ENCODE measurements at places on chromosomes 11 and 22.

GRCh38 chr11:32402836-32403235 is 32.5 kb downstream of the WT1 start:
- DNase-seq, result no peak

GRCh38 chr22:42414565-42415303 is 17.5 kb downstream of the NFAM1 start:
- peak; percentile 63 for DNase-seq

DNA sequence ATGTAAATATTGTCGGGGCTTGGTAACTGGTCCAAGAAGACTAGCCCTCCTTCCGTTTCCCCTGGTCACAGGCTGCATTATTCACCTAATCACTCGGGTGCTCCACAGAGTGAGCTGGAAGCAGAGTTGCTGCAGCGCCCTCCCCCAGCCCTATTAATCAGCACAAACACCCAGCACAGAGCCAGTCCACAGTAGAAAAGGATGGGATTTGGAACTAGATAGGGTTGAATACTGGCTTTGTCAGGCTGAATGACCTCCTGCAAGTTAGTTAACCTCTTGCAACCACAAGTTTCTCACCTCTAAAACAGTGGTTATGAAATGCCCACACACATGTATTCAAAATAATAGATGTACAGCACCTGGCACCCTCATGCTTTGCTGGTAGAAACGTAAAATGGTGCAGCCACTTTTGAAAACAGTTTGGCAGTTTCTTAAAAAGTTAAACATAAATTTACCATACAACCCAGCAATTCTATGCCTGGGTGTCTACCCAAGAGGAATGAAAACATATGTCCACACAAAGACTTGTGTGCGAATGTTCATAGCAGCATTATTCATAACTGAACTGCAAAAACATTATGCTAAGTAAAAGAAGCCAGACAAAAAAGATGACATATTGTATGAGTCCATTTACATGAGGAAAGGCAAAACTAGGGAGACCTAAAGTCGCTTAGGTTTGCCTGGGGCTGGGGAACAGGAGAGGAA is 31.7 kb upstream of the APLP2 start:
- DNase-seq, result no peak

DNA sequence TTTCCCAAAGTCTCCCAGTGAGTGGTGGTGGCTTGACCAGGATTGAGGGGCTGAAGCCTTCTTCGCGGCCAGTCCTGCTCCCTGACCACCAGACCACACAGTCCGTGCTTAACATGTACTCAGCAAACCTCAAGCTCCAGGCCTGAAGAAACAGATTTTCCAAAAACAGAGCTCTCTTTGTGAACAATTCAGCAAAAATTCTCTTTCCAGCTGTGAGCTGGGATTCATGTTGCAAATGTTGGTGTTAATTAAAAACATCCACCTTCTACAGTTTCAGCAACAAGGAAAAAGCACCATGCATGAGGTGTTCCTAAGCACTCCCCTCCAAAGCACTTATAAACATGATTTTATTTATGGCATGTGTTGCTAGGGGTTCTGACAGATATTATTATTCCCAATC is 129.5 kb downstream of the ETS1 start:
- no peak for DNase-seq

- no peak for DNase-seq
Observed at GRCh38 chr22:46025973-46026898, 49.3 kb upstream of the WNT7B start.

DNA sequence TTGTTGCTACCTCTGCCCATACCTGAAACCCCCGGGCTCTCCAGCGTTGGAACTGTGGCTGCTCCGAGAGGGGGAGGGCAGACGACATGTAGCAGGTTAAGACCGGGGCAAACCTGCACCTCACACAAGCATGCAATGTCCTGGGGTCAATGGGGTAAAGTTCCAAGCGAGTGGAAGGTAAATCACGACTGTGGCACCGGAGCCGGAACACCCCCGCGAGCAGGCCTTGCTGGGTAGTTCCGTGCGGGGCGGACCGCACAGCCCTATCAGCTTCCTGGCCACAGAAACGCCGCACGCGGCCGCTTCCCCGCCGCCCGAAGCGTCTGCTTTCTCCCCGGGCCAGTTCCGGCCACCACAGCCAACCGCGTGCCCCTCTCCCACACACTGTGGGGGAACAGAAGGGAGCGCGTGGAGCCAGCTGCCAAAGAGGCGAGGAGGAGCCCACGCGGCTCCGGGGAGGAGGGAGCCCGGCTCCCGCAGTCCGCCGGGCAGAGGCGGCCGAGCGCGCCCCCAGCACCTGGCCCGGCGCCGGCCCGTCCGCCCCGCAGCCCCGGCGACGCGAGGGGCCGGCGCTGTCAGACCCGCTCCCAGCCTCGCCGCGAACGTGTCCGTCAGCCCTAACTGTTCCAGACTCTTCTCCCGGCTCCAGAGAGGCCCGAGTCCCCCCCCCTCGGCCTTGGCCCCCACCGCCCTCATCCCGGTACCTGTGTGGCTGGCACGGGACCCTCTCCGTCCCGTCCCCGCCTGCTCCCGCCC is 1.6 kb downstream of the SPTBN2 start:
- peak; percentile 35 for DNase-seq

GRCh38 chr11:6566704-6567370 is 36.6 kb downstream of the RRP8 start:
- no peak for DNase-seq

- peak; percentile 55 for DNase-seq
Observed at GRCh38 chr11:32026766-32027165, 64.1 kb upstream of the RCN1 start.

DNA sequence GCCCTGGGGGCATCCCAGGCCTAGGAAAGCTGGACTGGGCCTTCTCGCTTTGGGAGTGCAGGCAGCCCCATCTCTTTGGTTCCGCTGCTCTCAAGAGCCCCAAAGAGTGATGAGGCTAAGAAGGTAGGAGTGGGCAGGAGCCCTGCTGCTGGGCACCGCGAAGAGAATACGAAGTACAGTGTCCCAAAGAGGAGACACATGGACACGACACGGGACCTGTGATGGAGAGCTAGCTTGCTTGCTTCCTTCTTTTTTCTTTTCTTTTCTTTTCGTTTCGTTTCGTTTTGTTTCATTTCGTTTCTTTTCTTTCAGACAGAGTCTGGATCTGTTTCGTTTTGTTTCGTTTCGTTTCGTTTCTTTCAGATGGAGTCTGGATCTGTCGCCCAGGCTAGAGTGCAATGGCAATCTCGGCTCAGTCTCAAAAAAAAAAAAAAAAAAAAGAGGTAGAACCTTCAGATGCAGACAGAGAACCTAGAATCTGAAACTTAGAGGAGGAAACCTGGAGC is 10.6 kb downstream of the MGAT3 start:
- peak; percentile 39 for DNase-seq

- DNase-seq, result peak; percentile 42
Observed at GRCh38 chr11:34416766-34417165, 22.0 kb upstream of the CAT start.

- no peak for DNase-seq
Observed at GRCh38 chr22:24153959-24154358, 27.3 kb upstream of the SUSD2 start.

DNA sequence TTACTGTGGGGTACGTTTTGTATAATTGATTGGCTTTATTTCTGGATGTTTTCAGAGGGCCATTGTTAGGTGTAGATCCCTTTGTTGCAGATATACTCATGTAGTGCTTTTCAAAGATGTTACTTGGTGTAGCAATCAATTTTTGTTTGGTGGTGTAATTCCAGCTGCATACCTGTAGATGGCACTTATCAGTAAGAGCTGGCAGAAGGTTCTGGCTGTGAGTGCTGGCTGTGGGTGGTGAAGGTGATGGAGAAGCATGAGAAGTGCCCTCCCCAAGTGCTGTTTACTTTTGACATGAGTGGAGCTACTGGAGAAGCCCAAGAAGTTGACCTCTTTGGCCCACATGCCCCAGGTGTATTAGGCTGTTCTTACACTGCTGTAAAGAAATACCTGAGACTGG is 1074.9 kb downstream of the FAM181B start:
- peak; percentile 17 for DNase-seq

- DNase-seq, result no peak
Observed at GRCh38 chr11:126190792-126191191, 20.7 kb downstream of the RPUSD4 start.

DNA sequence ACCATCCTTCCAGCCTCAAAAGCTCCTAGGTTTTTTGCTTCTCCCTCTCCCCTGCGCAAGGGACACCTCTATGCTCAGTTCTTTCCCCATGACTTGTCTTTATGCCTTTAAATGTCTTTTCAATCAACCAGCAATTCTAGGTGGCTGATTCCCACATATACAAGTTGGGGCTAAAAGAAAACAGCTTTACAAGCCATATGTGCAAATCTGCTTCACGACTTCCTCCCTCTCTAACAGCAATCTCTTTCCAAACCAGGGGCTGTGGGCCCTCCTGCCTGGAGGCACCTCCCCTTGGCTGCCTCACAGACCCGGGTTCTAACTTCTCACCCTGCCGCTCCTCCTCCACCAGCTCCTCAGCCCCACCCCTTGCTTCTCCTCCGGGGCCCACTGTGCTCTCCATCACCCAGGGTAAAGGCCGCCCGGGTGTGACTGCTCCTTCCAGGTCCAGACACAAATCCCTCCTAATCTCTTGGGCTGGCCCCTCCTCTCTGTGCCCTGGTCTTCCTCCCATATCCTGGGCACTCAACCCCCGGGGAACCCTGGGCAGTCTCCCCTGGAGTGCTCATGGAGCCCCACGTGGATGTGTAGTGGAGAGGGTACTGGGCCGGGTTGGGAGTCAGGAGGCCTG is 14.1 kb downstream of the TMPRSS13 start:
- no peak for DNase-seq

DNA sequence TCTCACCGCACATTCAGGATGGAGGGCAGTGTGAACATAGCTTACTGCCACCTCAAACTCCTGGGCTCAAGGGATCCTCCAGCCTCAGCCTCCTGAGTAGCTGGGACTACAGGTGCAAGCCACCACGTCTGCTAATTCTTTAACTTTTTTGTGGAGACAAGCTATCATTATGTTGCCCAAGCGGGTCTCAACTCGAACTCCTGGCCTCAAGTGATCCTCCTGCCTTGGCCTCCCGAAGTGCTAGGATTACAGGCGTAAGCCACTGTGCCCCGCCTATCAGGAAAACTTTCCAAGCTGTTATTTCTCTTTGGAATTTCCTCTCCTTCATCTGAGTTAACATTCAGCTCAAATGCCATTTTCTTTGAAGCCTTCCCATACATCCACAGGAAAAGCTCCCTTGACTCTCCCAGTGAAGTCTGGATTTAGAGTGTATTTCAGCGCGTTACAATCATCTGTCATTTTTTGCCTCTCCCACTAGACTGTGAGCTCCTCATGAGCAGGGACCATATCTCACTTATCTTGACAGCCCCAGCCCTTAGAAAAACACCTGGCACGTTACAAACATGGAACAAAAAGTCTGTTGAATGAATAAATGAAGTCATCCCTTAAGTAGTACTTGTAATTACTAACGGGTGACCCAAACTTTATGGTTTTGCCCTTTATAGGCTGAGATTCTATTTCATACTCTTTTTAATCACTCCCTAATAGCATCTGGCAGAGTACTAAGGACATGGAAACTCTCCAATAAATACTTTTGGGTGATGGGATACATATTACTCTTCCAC is 2.2 kb downstream of the MRTFA start:
- DNase-seq, result no peak

- DNase-seq, result no peak
Observed at GRCh38 chr11:2308713-2309112, 6.9 kb downstream of the TSPAN32 start.

DNA sequence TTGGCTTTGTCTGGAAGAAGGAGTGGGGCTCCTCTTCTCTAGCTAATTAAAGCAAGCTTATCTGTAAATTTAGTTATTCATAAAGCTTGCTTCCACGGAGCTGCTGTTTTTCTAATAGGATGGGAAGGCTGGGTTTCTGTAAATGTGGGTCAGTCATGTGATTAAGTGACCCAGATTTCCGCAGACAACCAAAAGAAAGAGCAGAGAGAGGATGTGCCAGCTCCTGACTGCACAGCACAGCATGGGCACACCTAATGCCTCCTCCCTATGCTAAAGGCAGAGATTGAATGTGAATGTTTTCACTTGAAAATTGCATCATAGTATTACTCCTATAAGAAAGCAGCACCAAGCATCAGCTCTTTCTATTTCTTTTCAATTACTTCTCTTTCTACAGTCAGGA is 160.2 kb downstream of the FAT3 start:
- DNase-seq, result no peak

GRCh38 chr11:66264383-66264782 is 4.1 kb upstream of the RAB1B start:
- DNase-seq, result no peak

DNA sequence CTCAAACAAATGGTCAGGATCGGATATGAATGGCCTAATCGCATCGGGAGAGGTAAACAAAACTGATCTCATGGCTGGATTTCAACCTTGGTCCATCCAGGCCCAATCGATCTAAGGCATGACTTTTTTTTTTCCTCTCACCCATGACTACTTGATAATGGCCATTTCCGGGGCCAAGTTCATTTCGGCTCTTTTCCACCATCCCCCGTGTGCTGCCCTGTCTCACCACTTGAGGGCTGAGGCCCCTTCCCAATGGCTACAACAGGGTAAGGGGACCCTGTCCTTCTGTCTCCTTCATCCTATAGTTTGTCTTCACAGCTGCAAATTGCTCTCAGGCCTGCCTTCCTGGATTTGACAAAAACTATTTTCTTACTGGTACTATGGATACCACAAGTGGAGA is 26.7 kb downstream of the GRAP2 start:
- no peak for DNase-seq

DNA sequence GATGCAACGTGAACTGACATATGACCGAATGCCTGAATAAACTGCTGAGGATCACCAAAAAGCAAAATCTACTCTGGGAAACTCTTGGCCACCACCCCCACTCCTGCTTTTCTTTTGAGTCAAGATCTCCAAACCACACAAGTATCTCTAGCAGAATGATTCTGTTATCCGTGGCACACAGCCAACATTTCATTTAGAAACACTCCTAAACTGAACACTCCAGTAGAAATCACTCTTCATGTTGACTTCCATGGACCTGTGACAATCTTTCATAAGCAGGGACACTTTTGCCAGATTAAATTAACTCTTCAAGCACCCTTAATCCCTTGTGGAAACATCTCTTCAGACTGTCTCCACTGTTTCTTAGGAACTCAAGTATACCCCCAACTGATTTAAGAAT is 44.4 kb downstream of the VSIG10L2 start:
- no peak for DNase-seq

GRCh38 chr11:78313181-78313795 is 104.3 kb downstream of the GAB2 start:
- DNase-seq, result peak; percentile 73

DNA sequence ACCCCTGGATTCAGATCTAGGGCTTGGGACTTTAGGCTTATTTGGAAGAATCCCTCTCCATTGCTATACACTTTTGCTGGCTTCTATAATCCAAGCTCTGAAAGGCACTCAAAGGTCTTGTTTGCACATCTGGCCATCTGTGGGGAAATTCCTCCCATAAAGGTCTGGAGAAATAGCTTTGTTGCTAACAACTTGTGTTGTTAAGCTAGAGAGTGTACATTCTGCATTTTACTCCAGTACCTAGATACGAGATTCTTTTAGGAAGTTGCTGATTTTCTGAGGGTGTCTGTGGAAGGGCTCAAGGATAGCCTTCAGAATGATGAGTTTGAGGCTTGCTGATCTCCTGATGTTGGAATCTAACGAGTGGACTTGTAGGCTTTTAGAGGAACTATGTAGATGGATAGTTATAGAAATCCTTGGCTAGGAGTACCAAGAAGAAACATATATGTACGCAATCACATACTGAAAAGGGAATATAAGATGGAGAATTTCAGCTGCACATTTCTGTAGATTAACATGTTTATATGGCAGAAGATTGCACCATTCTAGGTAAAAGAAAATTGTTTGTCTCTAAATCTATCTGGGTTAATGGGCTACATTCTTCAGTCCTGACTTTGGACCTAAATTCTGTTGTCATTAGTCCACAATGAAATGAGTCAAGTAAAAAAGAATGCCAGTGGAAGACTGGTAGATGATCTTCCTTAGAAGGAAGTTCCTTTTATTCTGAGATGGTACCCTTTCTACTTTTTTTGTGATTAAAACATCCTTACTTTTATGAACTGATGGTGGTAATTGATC is 51.0 kb downstream of the UBASH3B start:
- DNase-seq, result no peak
